Colonic mucosa (tissue), 4 donors: ENCODE measurements at places on chromosomes 7 and 10. TPM values are rescaled to one million over a fixed set of nuclear protein-coding genes. Genes with fewer than 3 reads are reported as not detected.

DNA sequence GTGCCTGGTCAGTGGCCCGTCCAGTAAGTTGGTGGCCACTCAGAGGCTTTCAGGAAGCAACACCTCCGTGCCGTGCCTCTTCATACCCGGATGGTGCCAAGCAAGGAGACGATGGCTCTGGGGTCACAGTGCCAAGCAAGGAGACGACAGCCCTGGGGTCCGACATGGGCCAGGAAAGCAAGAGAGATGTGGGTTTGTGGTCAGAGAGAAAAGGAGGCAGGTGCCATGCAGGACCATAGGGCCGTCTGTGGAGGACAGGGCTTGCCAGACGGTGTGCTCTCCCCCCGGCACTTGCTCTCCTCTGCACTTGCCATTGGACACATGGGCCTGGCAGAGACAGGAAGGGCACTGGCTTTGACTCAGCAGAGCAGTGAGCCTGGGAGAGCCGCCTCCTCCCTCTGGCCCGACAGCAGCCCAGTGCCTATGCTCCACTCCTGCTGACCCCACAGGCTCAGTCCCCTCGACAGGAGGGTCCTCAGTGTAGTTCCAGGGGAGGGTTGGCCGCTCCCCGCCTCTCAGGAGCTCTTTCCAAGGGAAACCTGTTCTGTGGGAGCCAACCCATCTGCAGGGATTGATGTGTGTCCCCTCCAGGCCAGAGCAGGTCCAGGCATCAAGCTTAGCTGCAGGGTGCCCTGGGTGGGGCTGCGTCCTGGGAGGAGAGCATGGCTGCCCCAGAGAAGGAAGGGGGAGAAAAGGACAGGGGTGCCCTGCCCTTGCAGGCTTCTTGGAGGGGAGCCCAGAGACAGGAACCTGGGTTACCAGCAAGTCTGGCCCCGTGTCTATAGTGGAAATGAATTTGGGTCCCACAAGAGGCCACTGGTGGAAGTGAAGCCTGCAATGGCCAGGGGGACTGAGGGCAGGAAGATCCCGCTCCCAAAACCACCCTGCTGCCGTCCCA lies 7.6 kb upstream of the CALML5 start:
- H3K36me3 ChIP-seq = no peaks in the 10 kb centered on the region
- H3K4me3 ChIP-seq = no peak overlapping the region

ZNF438 gene
- 2.7 TPM for total RNA-seq

GRCh38 chr7:148212731-148213130 lies 377.8 kb upstream of the C7orf33 start:
- no peaks in the 10 kb centered on the region for H3K4me1 ChIP-seq
- no peaks in the 10 kb centered on the region for H3K36me3 ChIP-seq
- DNase-seq = no peak
- H3K27ac ChIP-seq = no peak overlapping the region
- H3K27me3 ChIP-seq = no peaks in the 10 kb centered on the region

HABP2 gene
- total RNA-seq = 0.79 TPM

OR9A2 gene
- not detected for total RNA-seq

- no peaks in the 10 kb centered on the region for H3K36me3 ChIP-seq
- H3K4me3 ChIP-seq = no peak overlapping the region
- H3K27me3 ChIP-seq = no peaks in the 10 kb centered on the region
- H3K4me1 ChIP-seq = no peaks in the 10 kb centered on the region
- peak overlapping the region; percentile 81 for H3K27ac ChIP-seq
These were observed 2.8 kb downstream of the SRGN start for GRCh38 chr10:69090685-69091084.

DNA sequence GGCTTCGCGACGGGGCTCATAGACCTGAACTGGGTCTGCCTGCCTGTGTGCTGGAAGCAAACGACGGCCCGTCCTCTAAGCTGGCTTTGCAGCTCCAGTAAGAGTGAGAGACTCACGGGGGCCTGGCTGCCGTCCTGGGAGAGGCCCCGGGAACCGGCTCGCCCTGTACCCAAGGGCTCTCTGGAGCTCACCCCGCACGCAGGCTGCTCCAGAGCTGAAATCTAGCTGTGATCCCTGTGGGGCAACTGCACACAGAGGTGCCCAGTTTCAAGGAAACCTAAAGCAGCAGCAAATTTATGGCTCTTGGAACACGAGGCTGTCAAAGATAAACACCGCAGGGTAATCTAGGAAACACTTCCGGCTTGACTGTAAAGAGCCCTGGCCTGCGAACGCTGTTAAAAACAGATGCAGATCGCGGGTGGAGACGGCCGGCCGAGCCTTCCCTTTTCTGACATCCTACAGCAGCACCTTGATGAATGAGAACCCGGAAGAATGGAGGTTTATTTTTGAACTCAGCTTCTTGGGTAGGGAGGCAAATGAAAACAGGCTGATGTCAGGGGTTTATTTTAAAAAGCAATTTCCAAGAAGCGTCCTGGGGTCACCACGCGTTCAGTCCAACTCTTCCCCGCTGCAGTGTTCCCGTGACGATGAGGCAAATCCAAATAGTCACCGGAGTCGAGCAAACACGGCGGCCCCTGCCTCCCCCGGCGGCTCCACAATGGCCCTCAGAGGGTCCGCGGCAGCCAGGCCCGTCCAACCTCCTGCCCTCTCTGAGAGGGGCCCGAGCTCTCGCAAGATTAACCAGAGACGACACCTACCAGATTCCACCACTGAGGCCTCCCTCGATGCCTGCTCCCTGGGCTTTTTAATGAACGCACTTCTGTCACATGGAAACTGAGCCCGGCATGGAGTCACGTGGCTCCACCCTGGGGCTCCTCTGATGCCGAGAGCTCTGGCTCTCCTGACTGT lies 29.6 kb downstream of the AMZ1 start:
- peaks cover 15% of the 10 kb centered on the region for H3K4me1 ChIP-seq
- H3K4me3 ChIP-seq = no peak overlapping the region
- no peaks in the 10 kb centered on the region for H3K27me3 ChIP-seq
- H3K27ac ChIP-seq = peak overlapping the region; percentile 70

CFAP69 gene
- 4.2 TPM for total RNA-seq

- no peaks in the 10 kb centered on the region for H3K27me3 ChIP-seq
- H3K4me1 ChIP-seq = no peaks in the 10 kb centered on the region
- no peak overlapping the region for H3K27ac ChIP-seq
These were observed 81.6 kb downstream of the NPY start for GRCh38 chr7:24365606-24366005.

DNA sequence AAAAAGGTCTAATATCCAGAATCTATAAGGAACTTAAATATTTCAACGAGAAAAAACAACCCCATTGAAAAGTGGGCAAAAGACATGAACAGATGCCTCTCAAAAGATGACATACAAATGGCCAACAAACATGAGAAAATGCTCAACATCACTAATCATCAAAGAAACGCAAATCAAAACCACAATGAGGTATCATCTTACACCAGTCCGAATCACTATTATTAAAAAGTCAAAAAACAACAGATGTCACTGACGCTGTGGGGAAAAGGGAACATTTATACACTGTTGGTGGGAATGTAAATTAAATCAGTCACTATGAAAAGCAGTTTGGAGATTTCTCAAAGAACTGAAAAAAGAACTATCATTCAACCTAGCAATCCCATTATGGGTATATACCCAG lies 6.0 kb downstream of the VWDE start:
- no peaks in the 10 kb centered on the region for H3K27me3 ChIP-seq
- no peak overlapping the region for H3K27ac ChIP-seq
- no peak for DNase-seq
- no peaks in the 10 kb centered on the region for H3K36me3 ChIP-seq
- H3K4me3 ChIP-seq = no peak overlapping the region

- no peak overlapping the region for H3K4me3 ChIP-seq
- peak overlapping the region; percentile 16 for H3K27ac ChIP-seq
- no peak for DNase-seq
- H3K4me1 ChIP-seq = no peaks in the 10 kb centered on the region
- H3K36me3 ChIP-seq = no peaks in the 10 kb centered on the region
These were observed 74.5 kb upstream of the SP4 start for GRCh38 chr7:21353388-21353780.

GRCh38 chr7:91310830-91311460 lies 46.7 kb downstream of the FZD1 start:
- no peak overlapping the region for H3K4me3 ChIP-seq
- H3K27ac ChIP-seq = no peak overlapping the region
- peak; percentile 29 for DNase-seq
- no peaks in the 10 kb centered on the region for H3K27me3 ChIP-seq
- H3K4me1 ChIP-seq = no peaks in the 10 kb centered on the region
- H3K36me3 ChIP-seq = no peaks in the 10 kb centered on the region

- no peak for DNase-seq
- H3K27me3 ChIP-seq = no peaks in the 10 kb centered on the region
- no peak overlapping the region for H3K4me3 ChIP-seq
- no peaks in the 10 kb centered on the region for H3K4me1 ChIP-seq
- no peak overlapping the region for H3K27ac ChIP-seq
- no peaks in the 10 kb centered on the region for H3K36me3 ChIP-seq
These were observed 72.8 kb downstream of the PRKCQ start for GRCh38 chr10:6507311-6507710.

GRCh38 chr7:128210590-128211570 lies 30.2 kb upstream of the LEP start:
- no peaks in the 10 kb centered on the region for H3K4me1 ChIP-seq
- H3K27ac ChIP-seq = no peak overlapping the region
- no peaks in the 10 kb centered on the region for H3K36me3 ChIP-seq
- no peak overlapping the region for H3K4me3 ChIP-seq
- no peak for DNase-seq
- H3K27me3 ChIP-seq = no peaks in the 10 kb centered on the region

AKR1C8 gene
- not detected for total RNA-seq

EPDR1 gene
- 5.6 TPM for total RNA-seq

WNT16 gene
- total RNA-seq = not detected

DNA sequence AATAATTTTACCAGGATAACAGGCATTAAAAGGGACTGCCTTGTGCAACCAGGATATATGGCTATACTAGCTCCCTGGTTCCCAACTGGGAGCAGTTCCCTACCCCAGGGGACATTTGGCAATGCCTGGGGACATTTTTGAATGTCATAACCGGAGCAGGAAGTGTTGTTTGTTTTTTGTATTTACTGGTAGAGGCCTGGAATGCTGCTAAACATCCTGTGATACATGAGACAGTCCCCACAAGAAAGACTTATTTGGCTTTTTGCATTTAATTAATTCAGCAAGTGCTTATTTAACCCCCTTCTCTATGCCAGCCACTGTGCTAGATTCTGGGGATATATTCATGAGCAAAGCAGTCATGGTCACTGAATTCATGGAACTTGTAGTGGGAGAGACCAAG lies 181.2 kb downstream of the BBS9 start:
- no peaks in the 10 kb centered on the region for H3K36me3 ChIP-seq
- H3K4me1 ChIP-seq = no peaks in the 10 kb centered on the region
- H3K4me3 ChIP-seq = no peak overlapping the region
- no peaks in the 10 kb centered on the region for H3K27me3 ChIP-seq
- DNase-seq = no peak

DNA sequence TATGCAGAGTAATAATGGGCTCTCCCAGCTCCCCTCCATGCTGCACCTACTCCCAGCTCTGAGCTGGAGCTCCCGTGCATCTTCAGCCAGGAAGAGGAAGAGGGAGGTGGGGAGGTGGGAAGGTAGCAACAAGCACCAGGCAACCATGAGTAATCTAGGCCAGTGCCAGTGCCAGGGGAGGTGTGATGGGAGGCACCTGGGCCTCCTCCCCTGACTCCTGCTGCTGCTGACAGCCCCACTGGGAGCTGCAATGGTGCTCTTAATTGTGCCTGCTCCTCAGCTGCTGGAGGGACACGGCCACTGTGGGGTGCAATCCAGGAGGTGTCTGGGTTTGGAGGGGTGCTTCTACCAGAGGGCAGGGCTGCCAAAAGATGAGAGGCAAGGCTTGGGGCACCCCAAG lies 243.0 kb downstream of the PLXNA4 start:
- H3K27ac ChIP-seq = no peak overlapping the region
- H3K4me1 ChIP-seq = no peaks in the 10 kb centered on the region
- no peak for DNase-seq

GRCh38 chr7:139731802-139732470 lies 45.9 kb downstream of the HIPK2 start:
- no peak overlapping the region for H3K4me3 ChIP-seq
- peak; percentile 87 for DNase-seq
- H3K27me3 ChIP-seq = no peaks in the 10 kb centered on the region
- H3K4me1 ChIP-seq = peaks cover 13% of the 10 kb centered on the region
- peak overlapping the region; percentile 17 for H3K27ac ChIP-seq

SFTPA1 gene
- 8.8 TPM for total RNA-seq

- H3K27ac ChIP-seq = no peak overlapping the region
- no peaks in the 10 kb centered on the region for H3K4me1 ChIP-seq
- no peak for DNase-seq
- H3K27me3 ChIP-seq = no peaks in the 10 kb centered on the region
- no peak overlapping the region for H3K4me3 ChIP-seq
These were observed 218.9 kb downstream of the KIAA1217 start for GRCh38 chr10:24427678-24428409.

DNA sequence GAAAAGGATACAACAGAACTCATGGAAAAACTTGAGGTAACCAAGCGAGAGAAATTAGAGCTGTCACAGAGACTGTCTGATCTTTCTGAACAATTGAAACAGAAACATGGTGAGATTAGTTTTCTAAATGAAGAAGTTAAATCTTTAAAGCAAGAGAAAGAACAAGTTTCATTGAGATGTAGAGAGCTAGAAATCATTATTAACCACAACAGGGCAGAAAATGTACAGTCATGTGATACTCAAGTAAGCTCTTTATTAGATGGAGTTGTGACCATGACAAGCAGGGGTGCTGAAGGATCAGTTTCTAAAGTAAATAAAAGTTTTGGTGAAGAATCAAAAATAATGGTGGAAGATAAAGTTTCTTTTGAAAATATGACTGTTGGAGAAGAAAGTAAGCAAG lies 62.1 kb downstream of the AKAP9 start:
- DNase-seq = no peak
- H3K4me1 ChIP-seq = no peaks in the 10 kb centered on the region
- no peak overlapping the region for H3K4me3 ChIP-seq
- no peaks in the 10 kb centered on the region for H3K27me3 ChIP-seq

DNA sequence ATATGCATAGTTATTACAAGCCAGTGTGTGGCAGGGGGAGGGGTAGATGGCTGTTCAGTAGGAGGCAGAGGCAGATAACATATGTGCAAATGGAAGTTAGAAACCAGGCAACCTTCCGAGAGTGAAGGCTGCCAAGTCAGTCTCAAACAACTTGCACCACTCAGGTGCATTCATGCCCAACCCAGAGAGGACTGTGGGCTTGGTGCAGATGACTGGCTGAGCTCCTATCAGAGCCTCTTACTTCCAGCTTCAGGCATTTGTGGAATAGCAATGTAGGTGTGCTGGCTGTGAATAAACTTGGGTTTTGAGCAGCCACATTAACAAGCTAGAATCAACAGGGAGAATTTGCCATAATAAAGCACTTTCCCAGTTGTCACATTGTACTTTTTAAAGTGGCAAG lies 789.8 kb downstream of the PHTF2 start:
- H3K4me1 ChIP-seq = no peaks in the 10 kb centered on the region
- H3K27ac ChIP-seq = no peak overlapping the region
- H3K36me3 ChIP-seq = no peaks in the 10 kb centered on the region
- H3K27me3 ChIP-seq = no peaks in the 10 kb centered on the region
- no peak for DNase-seq

DNA sequence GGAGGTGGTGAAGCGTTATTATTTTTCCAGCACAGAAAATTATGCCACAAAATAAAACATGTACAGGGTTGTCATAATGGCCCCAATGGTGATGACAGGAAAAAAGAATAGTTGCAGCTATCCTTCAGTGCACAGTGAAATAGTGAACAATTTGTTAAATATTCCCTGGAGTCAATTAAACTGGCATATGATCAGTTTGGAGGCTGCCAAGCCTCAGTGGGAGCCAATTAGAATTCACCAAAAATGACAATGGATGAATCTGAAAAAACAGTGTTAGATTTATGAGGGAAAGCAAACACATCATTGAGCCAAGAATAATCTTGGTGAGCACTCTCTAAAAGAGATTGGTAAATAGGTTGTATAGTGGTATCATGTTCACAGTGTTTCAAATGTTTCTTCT lies 146.3 kb downstream of the OTUD1 start:
- no peaks in the 10 kb centered on the region for H3K27me3 ChIP-seq
- H3K4me3 ChIP-seq = no peak overlapping the region
- no peak for DNase-seq
- H3K36me3 ChIP-seq = no peaks in the 10 kb centered on the region

ANKRD30A gene
- total RNA-seq = not detected
